ENCODE measurements at places on chromosomes 7 and 10.

DNA sequence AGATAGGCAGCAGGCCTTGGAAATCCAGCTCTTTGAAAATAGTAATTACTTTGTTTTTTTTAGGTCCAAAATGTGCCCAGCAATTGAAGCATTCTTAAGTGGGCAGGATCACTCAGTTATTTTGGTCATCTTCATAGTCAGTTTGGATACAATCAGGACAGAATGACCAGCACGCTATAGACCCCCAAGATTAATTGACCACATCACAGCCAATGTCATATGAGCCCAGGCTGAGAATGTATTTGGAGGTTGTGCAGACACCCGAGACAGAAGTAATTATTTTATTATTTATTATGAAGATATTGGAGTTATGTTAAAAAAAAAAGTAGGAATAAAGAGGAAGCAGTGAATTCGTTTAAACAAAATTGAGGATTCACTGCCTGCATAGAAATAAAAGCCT is 93.3 kb upstream of the PFKP start:
- DNase-seq = no peak

DNA sequence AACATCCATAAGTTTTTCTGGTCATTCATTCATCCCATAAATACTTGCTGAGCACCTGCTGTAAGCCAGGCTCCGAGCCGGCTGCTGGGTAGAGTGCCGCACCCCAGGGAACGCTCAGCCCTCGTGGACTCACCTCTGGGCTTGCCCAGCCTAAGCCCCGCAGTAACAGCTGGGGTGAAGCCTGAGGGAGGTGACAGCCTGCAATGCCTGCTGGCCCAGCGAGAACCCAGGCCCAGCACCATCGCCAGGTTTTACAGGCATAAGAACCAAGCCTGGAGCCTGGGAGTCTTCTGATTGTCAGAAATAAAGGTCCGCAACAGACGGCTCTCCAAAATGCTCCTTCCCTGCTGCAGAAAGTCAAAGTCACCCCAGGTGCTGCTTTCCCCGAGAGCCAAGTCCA is 205.4 kb downstream of the ZMYND11 start:
- DNase-seq = no peak

DNA sequence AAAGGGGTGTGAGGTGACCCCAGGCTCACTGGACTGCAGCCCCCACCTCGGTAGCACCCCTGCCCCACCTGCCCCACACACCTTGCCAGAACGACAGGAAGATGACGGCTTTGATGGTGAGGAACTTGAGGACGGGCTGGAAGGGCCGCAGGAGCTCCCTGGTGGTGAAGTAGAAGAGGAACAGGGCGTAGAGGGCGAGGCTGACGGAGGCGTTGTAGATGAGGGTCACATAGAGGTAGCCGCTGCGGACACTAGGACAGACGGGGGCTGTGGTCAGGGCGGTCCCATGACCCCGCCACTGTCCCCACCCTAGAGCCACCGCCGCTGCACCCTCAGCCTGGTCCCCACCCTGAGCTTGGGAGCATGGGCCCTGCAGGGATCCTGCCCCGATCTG is 7.6 kb downstream of the TMEM184A start:
- DNase-seq = peak; percentile 36

DNA sequence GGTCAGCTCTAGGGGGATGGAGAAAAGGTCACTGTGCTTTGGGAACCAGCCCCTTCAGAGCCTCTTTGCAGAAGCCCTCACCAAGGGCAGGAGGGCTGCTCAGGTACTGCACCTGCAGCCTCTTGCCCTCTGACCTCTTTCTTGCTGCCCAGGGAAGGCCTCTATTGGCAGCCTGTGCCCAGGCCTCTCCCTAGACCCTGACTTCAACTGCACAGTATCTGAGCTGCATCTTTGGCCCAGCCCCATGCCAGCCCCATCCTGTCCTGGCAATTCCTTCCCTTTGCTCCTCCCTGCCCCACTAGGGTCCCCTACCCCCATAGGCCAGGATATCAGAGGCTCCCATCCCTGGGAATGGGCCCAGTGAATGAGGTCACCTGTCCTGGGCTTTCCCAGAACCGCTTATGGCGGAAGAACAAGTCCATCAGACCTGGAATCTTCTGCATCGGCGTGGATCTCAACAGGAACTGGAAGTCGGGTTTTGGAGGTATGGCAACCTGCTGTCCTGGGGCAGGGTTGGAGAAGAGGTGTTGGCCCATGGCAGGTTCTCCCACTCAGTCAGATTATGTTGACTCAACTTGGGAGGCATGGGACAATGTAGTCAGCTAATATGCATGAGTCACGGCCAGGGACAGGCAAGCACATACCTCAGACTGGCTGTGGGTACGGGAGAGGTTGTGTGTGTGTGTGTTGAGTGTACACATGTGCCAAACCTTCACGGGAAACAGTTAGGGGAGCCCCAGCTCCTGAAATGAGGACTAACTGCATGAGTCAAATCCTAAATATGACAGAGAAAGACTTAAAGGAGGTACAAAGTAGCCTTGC is 17.1 kb upstream of the CPA1 start:
- no peak for DNase-seq

- no peak for DNase-seq
Observed at GRCh38 chr7:56686276-56686859, 445.9 kb downstream of the ZNF479 start.

DNA sequence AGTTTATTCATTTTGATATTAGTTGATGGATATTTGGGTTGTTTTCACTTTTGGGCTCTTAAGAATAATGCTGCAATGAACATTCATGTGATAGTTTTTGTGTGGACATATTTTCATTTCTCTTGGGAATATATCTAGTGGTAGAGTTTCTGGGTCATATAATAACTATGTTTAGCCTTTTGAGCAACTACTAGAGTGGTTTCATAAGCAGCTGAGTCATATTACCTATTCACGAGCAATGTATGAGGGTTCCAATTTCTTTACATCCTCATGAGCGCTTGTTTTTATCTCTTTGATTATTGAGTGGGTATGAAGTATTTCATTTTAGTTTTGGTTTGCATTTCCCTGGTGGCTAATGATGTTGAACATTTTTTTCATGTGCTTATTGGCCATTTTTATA is 182.6 kb downstream of the PON1 start:
- no peak for DNase-seq

GRCh38 chr7:25638590-25639244 is 410.4 kb upstream of the NPVF start:
- DNase-seq = no peak

Measured in common myeloid progenitor, CD34-positive (primary cell).